ENCODE measurements at places on chromosomes 3 and 15.

DNA sequence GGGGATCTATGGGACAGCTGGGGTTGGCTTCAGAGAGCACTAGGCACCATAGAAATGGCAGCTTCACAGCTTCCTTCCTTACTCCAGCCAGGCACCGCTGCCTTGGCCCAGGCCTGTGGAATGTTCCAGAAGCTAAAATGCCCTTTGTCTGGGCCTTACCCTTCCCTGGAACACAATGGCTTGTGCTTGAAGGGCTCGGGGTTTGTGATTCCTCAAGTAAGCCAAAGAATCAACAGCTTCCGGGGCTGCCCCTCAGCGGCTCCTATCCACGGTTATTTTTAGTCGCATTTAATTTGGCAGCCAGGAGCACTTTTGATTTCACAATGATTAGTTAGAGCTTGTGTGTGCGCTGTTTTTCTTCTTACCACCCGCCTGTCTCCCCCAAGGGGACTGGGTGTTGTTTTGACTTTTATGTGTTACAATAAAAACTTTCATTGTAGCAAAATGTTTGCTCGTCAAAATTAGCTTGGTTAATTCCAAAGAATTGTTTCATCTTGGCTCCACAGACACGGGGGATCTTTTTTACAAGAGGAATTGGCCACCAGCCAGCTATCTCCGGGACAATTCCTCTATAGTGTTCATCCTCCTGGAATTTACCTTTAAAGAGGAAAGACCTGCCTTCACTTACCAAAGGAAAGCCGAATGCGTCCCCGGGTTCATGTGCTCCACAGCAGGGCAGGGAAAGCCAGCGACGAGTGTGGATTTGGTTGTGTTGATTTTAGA is 73.8 kb downstream of the TLE3 start:
- no peak for DNase-seq

GRCh38 chr3:134441821-134442220 is 44.0 kb downstream of the ANAPC13 start:
- DNase-seq, result no peak

- DNase-seq, result no peak
Observed at GRCh38 chr3:90056281-90057032, 949.0 kb downstream of the EPHA3 start.

DNA sequence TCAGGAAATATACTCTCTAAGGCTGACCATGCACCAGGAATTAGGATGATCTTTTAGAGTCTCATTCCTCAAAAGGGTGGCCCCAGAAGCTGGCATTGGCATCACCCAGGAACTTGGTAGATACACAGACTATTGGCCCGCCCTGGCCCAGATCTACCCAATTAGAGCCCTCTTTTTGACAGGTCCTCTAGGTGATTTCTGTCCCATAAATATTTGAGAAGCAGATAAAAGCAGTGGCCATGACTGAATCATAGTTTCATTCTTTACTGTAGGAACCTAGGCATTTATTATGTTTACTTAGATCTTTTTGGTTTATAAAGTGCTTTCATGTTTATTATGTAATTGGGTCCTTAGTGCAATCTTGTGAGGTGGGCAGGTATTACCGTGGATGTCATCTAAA is 7.6 kb downstream of the TLNRD1 start:
- DNase-seq, result no peak

GRCh38 chr3:137259701-137260100 is 301.9 kb downstream of the IL20RB start:
- no peak for DNase-seq

DNA sequence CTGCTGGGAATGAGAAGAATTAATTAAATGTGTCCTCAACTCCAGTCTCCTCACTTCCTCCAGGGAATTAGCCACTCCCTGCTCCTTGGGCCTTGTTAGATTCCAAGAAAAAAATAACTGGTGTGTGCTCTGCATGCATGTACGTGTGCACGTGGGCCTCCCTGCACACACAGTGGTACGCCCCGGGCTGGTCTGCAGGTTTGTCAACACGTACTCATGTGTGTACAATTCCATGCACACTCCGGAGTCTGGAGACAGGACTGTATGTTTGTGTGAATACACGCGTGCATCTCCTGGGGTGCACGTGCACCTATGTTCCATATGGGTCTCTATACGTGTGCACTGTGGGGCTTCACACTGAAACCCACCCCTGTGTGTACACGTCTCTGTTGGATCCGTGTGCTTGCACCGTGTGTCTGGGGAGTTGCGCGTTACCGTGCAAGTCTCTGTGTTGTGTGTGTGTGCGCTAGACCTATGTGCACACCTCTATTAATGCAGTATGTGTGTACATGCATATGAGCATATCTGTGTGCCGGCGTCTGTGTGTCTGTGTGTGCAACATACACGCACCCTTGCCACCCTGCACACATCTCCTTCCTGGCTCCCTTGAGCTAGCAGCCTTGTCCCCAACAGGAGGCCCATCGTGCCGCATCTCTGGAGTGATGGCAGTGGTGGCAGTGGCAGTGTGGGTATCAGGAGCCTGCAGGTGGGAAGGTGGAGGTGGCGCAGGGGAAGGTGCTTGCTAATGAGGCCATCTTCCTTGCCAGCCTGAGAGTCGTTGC is 210.1 kb downstream of the TBC1D2B start:
- peak; percentile 26 for DNase-seq

- no peak for DNase-seq
Observed at GRCh38 chr3:12838179-12838965, 3.0 kb downstream of the RPL32 start.

- no peak for DNase-seq
Observed at GRCh38 chr3:123871946-123872345, 12.2 kb downstream of the MYLK start.

GRCh38 chr15:99578809-99579208 is 13.0 kb downstream of the MEF2A start:
- no peak for DNase-seq

- no peak for DNase-seq
Observed at GRCh38 chr15:34855413-34855812, 60.1 kb upstream of the ACTC1 start.

- DNase-seq, result no peak
Observed at GRCh38 chr3:78737988-78738387, 1029.8 kb downstream of the ROBO1 start.

Measured in ecto neural progenitor cell (in vitro differentiated cells).